ENCODE measurements at places on chromosomes 1 and 21.

GRCh38 chr1:220684890-220685289 lies 5.3 kb upstream of the C1orf115 start:
- no peak for DNase-seq

GRCh38 chr1:97277891-97278654 lies 556.5 kb downstream of the PTBP2 start:
- DNase-seq, result no peak

DNA sequence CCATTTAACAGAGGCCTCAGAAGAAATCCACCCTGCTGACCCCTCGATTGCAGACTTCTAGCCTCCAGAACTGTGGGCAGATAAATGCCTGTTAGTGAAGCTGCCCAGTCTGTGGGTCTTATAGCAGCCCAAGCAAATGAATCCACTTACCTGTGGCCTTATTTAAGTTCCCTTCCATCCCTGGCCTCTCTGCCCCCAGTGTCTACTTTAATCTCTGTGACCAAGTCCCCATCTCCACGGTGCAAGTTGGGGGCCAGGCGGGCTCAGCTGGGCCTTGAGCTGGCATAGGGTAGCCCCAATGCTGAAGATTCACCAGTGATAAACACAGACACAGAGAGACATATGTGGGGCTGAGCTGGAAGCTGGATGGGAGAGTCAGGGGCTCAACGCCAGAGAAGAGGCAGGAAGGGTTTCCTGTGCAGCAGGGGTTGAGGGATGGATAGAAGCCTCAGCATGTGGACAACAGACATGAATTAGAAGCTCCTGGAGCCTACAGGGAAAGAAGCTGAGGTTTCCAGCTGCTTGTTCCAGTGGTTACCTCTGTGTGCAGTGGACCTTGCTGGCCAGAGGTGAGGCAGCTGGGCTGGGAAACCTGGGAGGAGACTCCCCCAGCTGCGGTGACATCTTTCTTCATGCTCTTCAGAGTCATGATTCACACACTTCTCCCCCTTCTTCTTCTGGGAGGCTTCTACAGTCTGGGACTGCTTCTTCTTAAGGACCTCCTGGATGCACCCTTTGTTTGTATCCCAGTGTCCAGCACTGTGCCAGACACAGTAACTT lies 13.4 kb upstream of the B3GALT5 start:
- no peak for DNase-seq

- no peak for DNase-seq
These were observed 130.4 kb upstream of the ADGRL2 start for GRCh38 chr1:81670286-81670685.

- no peak for DNase-seq
These were observed 941 bp downstream of the ARNT start for GRCh38 chr1:150875197-150876118.

DNA sequence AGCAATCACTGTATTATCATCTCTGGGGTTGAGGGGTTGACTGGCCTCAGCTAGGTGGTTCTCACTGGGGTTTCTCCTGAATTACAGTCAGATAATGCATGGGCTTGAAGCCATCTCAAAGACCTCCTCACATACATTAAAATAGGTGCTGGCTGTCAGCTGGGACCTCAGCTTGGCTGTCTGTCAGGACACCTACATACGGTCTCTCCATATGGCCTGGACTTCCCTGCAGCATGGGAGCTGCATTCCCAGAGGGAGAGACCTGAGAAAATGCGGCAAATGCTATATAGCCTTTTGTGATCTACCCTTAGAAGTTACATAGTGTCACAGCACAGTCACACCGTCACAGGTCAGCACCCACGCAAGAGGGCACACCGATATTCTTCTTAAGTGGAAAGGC lies 93.6 kb downstream of the TSEN15 start:
- DNase-seq, result no peak

DNA sequence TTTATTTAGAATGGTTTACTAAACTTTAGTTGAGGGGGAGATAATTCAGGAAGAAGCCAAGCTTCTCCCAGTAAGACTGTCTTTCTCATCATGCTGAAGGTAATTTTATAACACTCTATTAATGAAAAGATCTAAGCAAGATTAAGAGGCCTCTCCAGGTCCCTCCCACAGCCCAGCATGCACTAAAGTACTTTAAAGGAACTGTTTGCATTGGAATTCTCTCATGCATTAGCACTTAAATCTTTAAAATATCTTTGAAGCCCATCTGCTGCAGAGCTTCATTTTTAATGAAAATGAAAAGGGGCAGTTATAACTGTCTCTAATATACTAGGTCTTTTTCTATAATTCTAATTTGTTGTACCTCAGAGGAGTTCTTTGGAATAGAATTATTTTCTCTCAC lies 1379.1 kb upstream of the ADGRL4 start:
- no peak for DNase-seq

GRCh38 chr1:212297338-212297737 lies 12.1 kb downstream of the PPP2R5A start:
- DNase-seq, result no peak

- no peak for DNase-seq
These were observed 33.6 kb downstream of the SLC35D1 start for GRCh38 chr1:67020304-67020703.

DNA sequence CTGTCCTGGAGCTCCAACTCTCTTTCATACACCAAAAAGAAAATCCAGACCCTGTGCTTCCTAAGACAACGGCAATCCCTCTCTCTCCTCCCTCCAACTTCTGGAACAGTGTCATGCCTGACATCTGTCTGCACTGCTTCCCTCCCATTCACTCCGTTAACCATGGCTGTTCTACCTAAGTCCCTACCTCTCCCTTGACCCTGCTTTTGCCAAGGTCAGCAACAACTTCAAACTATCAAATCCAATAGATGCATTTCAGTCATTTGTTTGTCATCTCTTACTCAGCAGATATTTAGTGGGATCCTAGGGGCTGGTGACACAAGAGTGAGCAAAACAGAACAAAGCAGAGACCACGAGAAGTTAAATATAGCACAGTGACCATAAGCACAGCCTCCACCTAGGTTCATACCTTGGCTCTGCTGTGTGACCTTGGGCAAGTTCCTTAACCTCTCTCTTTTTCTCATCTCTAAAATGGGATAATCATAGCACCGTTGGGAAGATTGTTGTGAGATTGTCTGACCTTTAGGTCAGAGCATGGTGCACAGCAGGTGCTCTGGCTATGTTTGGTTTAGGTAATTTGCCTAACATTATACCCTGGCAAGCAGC lies 88.9 kb downstream of the TMEM53 start:
- no peak for DNase-seq

GRCh38 chr1:23634840-23635651 lies 56.6 kb upstream of the RPL11 start:
- DNase-seq, result peak; percentile 26

- no peak for DNase-seq
These were observed 10.6 kb downstream of the SELENBP1 start for GRCh38 chr1:151361883-151362282.

- peak; percentile 39 for DNase-seq
These were observed 20.3 kb upstream of the C2CD2 start for GRCh38 chr21:41973861-41974751.

DNA sequence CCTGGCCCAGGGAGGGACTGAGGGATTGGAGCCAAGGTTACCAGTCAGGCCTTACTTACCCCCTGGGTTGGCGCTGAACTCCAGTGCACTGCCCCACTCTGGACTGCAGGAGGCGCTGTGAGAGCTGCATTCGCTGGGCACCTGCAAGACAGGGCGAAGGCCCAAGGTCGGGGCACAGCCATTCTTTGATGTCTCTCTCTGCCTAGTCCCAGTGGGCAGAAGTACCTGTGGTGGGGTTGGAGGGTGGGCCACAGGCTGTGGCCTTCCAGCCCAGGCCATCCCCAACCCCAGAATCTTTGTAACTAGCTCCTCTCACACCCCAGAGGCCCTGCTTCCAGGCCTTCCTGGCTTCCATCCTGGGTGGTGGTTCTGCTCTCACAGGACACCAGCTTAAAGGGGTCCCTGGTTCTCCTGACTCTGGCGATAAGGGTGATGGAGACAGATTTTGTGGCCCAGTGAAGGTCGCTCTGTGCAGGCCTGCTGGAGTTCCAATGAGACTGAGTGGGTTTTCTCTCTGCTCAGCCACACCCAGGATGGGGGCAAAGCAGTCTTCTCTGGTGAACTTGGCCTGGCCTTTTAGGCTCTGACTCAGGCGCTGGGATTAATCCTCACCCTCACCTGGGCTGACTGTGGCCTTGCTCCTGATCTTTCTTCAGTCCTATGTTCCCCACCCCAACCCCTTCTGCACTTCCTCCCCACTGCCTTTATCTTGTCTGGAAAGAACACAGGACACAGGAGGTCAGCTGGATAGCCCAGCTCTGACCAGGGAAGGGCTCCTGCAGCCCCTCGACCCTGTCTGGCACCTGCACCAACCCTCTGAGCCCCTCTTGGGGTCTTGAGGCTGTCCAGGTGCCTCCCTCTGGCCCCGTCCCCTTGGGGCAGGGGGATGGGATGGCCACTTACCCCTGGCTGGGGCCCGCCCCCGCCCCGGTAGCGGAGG lies 954 bp downstream of the MYOG start:
- DNase-seq, result peak; percentile 16

DNA sequence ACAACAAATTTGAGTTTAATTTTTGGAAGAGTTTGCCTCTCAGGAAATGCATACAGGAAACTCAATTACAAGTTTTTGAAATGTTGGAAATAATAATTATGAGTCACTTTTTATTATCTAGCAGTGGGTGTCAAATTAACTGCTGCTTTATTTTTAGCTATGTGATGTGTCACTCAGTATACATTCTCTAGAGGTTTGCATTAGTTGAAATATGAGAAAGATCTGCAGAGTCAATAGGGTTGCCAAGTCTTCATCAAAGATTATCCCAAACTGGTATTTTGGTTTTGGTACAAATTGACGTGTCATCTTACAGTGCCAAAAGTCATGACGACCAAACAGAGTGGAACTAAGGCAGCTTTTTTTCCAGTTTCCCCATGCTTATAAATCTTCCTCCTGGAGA lies 54.3 kb upstream of the DIPK1A start:
- DNase-seq, result no peak

- DNase-seq, result no peak
These were observed 215.9 kb upstream of the L1TD1 start for GRCh38 chr1:61978796-61979195.

GRCh38 chr1:67429528-67430357 lies 459 bp downstream of the SERBP1 start:
- DNase-seq, result peak; percentile 36

DNA sequence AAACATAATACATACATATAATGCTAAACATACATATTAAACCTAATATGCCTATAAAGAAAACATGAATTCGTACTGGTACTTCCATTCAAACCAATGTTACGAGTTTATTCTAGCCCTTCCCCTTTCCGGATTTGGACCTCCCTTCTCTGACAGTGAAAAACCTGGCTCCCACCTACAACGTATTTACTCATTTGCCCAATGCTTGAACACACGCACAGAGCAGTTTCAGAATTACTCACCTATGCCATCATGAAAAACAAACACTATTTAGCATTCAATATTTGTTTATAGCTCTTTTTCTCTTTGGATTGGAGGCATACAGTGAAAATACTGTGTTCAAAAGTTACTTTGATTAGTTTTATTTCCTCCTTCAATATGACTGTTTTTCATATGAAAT lies 204.4 kb downstream of the LMX1A start:
- no peak for DNase-seq

DNA sequence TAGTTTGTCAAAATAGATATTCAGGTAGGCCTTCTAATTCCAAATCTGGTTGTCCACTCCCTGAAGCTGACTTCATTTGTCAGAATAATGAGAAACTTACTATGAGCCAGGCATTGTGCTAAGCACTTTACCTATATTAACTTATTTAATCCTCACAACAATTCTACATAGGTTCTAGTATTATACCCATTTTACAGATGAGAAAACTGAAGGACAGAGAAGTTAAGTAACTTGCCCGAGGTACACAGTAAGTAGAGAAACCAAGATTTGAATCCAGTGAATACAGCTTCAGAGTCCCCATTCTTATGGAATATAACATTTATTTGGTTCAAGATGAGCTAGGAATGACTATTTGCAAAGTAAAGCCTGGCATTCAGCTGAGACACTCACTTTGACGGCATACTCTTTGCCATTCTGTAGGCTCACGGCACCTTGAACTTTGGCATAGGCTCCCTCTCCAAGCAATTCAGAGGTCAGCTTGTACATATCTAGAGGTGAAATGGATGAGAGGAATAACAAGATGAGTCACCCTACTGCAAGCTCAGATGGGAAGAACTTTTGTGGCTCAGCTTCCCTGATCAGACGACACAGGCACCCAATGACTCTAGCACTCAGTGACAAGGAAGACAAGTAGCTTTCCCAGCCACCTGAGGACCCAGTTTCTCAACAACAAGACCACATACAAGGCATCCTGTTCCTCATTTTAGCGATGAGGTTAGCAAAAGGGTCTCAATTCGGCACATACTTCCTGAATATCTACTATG lies 23.7 kb downstream of the MKNK1 start:
- DNase-seq, result no peak

- no peak for DNase-seq
These were observed 100.1 kb downstream of the RUSC1 start for GRCh38 chr1:155420788-155421187.

DNA sequence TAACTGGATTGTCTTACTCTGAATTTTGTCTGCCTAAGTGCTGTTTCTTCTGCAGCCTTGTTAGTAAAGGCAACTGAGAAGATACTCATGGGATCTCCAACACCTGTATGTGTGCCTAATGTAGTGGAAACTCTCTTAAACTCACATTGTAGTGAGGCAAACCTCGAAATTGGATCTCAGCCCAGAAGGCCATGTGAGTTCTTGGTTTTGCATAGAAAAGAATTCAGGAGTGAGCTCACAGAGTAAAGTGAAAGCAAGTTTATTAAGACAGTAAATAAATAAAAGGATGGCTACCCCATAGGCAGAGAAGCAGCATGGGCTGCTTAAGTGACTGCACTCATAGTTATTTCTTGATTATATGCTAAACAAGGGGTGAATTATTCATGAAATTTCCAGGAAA lies 1344.7 kb downstream of the NCAM2 start:
- no peak for DNase-seq

GRCh38 chr21:34020005-34020847 lies 53.2 kb upstream of the MRPS6 start:
- DNase-seq, result no peak

DNA sequence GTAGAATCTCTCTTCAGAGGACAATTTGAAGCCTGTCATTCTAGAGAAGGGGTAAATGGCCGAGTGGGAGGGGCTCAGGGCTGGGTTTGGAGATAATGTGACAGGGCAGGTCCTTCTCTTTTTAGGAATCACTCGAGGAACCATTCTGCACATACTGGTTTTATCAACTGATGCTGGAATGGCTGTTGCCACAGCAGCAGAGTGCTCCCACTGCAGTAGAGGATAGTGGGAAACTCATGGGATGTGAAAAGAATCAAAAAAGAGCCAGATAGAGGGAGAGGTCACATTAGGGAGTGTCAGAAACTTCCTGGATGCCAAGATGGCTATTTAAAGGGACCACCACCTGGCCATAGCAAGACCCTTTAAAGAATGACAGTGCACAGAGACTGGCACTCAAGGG lies 105.3 kb downstream of the NAV1 start:
- DNase-seq, result no peak

GRCh38 chr1:185860859-185861258 lies 126.7 kb downstream of the HMCN1 start:
- no peak for DNase-seq

GRCh38 chr1:3036447-3037280 lies 15.4 kb downstream of the ACTRT2 start:
- DNase-seq, result no peak

- no peak for DNase-seq
These were observed 22.8 kb downstream of the NADK start for GRCh38 chr1:1755426-1755825.

- no peak for DNase-seq
These were observed 59.7 kb downstream of the MRPL37 start for GRCh38 chr1:54259546-54260140.

Data from natural killer cell (primary cell).